Non-pigmented ciliary epithelial cell (primary cell): ENCODE measurements at places on chromosomes 3 and 15.

DNA sequence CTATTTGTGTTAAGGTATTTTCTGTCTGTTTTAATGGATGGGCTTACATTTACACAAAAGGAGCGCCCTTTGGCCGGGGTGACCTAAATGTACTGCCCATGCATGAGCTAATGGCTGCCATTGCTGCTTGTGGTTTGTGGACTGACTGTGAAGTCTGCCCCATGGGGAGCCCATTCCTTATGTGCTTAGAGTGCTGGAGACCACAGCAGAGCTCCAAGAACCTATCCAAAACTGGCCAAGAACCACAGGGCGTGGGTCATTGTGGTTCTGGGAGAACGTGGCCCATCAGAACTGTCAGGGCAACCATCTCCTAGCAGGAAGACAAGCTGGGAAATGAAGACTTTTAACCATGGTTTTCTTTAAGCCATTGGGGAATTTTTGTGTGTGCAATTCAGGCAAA lies 105.3 kb downstream of the CHDH start:
- DNase-seq = no peak

- no peak for DNase-seq
These were observed 32.9 kb downstream of the GHSR start for GRCh38 chr3:172415323-172415722.

DNA sequence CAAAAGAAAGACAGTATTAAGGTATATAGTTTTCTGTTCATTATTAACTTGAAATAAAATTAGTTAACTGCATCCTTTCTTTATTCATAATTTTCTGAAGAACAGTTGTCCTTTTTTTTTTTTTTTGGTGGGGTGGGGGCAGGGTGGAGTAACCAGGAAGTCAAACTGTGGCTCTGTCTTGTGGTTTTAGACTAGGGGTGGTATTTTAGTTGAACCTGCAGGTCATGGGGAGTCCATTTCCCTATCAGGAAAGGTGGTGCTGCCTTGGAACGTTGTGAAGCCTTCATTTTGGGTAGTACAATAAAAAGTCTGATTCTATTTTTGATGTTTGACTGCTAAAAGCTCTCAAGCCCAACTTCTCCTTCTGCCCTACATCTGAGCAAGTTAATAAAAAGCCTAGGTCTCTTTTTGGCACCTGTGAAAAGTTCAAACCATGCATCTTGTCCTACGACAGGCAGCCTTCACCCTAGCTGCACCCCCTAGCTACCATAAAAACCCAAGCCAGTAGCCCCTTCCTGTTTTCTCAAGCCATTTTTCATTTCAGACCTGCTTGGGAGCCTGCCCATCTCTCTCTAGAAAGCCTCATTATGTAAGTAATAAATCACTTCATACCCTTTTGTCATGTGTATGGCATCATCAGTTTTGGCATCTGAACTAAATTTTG lies 31.2 kb upstream of the RIOX2 start:
- DNase-seq = no peak

GRCh38 chr3:159796226-159796625 lies 192.4 kb upstream of the IL12A start:
- DNase-seq = no peak

GRCh38 chr3:56970461-56970879 lies 90.0 kb upstream of the SPATA12 start:
- DNase-seq = no peak

- DNase-seq = no peak
These were observed 8.2 kb downstream of the RBPMS2 start for GRCh38 chr15:64767203-64767602.

DNA sequence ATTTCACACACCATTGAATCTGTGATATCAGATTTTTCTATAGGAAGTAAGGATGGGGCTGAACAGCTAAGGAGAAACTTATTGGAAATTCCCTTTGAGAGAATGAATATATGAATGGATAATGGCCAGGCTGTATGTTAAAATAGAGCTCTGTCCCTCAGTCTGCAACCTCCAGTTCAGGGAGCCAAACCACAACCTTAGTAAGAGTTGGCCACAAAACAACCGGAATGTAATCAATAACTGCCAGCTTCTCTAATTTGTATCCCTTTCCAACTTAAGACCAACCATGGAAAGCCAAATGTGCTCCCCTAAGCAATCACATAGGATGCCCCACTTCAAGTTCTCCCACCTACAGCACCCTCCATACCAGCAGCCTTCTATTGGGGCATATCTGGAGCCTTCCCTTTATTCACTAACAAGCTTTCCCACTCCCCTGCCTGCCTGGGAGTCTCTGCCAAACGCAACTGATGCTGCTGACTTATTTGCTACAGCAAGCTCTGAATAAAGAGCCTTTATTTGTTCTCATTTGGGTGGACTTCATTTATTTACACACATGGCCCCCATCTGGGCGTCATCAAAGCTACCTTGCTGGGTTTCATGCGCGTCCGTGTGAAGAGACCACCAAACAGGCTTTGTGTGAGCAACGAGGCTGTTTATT lies 75.4 kb upstream of the LARS2 start:
- DNase-seq = no peak

DNA sequence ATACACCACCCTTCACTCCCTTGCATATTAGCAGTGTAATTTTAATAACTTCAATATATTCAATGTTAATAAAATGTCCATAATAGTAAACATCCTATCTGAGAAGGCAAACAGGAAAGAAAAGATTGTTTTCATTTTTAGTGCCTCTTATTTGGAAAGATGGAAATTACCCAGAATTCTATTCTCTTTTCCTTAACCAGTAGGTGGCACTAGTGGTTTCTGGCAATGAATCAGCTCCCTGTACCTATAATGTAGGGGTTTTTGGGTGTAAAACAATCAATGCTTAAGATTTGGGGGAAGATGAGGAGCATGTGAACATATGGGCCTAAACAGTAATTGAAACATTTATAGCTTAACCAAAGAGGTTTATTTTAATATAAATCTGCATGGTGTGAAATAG lies 5.7 kb upstream of the SEMA6D start:
- DNase-seq = no peak

- DNase-seq = no peak
These were observed 113.0 kb upstream of the PTPRG start for GRCh38 chr3:61448378-61448777.
